ENCODE measurements at places on chromosomes 12 and 14. TPM values are rescaled to one million over a fixed set of nuclear protein-coding genes. Genes with fewer than 3 reads are reported as not detected.

SOAT2 gene
- 0.56 TPM for total RNA-seq

ASPG gene
- 0.09 TPM for total RNA-seq

- DNase-seq: no peak
Observed at GRCh38 chr14:77843195-77843594, 43.3 kb downstream of the ADCK1 start.

DNA sequence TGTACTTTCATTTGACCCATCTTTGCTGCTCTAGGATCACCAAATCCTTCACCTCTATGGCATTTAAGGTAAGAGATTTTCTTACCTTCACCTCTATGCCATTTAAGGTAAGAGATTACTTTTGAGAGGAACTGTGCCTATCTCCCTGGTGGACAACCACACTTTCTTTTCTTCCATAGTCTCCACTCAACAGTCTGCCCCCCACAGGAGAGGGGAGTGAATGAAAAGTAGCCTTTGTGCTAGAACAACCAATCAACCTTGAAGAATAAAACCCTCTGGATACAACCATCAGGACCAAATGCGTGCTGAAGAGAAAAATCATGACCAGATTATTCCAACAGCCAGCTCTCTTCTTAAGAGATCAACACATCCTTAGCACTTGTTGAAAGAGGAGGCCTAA is 258.6 kb upstream of the TMPO start:
- no peak for DNase-seq

GRCh38 chr14:93086441-93087055 is 29.2 kb downstream of the ITPK1 start:
- DNase-seq: no peak

DNA sequence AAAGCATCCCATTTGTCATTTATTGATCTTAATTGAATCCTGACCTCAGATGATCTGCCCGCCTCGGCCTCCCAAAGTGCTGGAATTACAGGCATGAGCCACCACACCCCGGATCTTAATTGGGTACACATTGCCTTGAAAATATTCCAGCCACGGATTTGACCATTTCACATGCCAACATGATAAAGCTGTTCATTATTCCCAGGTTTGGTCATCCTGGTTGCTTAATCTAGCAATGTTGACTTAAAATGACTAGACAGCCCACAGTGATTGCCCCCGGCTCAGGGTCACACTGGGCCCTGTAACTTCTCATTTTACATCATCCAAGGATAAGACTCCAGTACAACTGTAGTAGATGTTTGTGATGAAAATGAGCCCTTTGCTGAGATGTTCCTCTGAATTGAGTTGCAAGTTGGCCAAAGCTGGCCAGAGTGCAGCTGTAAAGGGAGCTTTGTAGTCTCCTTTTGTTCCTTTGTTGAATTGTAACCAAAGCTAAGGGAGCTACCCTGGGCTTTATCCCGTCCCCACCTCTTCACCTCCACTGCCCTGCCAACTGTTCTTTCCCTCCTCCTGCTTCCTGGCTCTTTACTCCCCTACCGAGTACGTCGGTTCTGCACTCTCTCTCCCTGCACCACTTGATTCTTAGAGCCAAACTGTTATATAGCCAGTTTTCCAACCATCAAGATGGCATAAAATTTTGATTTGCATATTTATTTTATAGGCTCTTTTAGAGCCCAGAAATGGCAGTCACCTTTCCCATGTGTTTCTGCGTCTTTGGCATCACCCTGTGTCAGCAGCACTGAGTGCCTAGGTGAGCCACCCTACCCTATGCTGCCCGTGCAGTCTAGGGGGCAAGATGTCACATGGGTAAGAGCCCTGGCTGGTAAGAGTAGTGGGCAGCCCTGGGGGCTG is 141.3 kb upstream of the HIF1A start:
- no peak for DNase-seq

GRCh38 chr12:39300799-39301198 is 142.1 kb downstream of the KIF21A start:
- no peak for DNase-seq

DNA sequence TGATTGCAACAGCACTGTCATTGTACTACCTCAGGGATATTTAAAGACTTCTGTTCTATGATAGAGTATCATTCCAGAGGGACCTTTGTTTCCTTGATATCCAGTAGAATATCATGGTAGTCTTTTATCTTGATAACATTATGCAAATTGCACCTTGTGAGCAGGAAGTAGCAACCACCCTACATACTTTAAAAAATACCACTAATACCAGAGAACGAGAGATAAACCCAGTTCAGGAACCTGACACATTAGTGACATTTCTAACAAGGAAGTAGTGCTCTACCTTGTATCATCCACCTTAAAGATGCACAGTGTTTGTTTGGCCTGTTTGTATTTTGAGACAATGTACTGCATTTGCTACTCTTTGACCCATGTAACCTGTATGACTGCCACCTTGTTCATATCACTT is 8.8 kb upstream of the MAP4K5 start:
- DNase-seq: no peak

GRCh38 chr12:19239102-19239501 is 109.6 kb downstream of the PLEKHA5 start:
- no peak for DNase-seq

DNA sequence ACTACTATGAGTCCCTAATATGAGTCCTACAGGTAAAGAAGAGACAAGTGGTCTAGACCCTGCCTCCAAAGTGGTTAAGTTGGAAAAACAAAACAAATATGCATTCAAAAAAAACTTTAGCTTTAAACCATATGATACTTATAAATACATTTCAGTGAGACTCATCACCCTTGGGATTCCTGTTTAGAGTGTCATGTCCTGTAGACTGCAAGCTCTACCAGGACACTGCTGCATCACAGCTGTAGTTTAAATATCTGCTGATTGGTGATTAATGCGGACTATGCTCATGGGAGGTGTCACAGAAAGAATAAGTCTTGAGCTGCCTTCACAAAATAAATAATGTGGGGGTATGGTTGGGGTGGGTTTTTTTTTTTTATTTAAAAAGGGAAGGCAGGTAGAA is 8.8 kb upstream of the LGR5 start:
- DNase-seq: no peak

DNA sequence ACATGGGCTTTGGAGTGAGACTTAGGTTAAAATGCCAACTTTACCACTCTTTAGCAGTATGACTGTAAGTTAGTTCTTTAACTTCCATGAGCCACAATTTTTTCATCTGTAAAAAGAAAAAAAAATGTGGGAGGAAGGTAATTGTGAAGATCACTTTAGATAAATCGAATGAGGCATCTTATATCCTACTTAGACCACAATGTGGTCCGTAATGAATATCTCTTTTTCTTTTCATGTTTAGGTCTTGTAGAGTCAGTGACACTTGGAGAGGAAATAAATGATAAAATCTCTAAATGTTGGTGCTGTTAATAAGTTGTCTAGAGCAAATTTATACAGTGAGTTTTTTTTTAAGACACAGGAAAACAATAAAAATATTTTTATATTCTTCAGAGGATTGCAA is 34.3 kb downstream of the RGS6 start:
- DNase-seq: no peak

DNA sequence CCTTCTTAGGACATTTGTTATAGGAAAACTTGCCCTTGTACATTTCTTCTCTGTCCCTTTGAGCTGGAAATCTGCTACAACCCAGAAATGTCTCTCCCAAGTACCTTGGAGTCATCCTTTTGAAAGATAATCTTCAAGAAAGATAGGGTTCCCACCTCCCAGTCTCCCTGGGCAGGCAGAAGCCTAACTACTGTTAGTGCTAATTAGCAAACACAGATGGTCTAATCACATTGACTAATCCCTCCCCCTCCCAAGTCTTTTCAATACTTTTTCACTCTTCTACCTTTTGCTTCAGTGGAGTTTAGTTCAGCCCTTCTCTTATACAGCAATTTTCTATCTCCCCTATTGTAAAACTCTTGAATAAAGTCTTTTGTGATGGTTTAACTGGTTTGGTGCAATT is 129.8 kb upstream of the PPFIA2 start:
- no peak for DNase-seq

DNA sequence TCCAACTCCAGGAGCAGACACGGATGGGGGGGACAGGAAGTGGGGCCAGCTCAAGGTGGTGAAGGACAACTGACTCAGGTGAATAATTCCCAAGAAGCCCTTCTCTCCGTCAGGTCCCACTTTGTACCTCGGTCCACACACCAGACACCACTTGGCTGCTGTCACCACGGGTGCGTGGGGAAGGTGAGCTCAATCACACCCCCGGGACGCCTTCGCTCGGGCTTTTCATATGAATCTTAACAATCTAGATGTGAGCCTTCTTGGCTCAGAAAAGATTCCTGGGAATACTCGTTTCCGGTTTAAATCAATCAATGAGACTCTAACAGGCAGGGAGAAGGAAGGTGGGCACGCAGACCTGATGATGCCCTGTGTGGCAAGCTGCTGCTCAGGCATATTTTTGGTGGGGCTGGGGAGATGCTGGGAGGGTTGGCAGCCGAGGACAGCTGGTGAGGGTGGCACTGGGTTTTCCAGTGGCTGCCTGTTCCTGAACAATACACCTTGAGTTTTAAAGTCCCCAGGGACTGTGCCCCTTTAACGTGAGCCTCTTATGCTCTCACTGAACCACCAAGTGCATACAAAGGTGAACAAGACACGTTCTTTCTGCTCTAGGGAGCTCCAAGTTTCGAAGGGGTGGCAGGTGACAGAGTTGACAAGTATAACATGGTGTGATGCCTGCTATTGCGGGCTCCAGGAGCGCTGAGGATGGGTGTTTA is 5.1 kb downstream of the TESC start:
- peak; percentile 20 for DNase-seq

- no peak for DNase-seq
Observed at GRCh38 chr14:63843796-63844195, 9.0 kb upstream of the SYNE2 start.

- no peak for DNase-seq
Observed at GRCh38 chr14:68393259-68393658, 399.6 kb downstream of the ZFP36L1 start.

DNA sequence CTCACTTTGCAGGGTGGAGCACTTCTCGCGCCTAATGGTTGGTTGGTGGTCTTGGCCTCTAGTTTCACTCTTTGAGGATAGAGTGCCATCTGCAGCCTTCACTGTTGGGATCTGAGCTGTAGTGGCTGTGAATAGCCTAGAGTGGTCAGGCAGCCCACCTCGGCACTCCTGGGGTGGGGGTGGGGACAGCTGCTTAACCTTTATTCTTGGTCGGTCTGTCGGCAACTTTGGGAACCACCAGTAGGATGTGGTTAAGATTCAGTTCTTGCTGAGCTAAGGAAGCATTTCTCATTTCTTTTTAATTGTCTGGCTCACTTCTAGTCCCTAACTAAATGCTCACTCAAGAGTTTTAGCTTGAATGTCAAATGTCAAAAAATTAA is 21.1 kb downstream of the TMBIM6 start:
- DNase-seq: no peak

DNA sequence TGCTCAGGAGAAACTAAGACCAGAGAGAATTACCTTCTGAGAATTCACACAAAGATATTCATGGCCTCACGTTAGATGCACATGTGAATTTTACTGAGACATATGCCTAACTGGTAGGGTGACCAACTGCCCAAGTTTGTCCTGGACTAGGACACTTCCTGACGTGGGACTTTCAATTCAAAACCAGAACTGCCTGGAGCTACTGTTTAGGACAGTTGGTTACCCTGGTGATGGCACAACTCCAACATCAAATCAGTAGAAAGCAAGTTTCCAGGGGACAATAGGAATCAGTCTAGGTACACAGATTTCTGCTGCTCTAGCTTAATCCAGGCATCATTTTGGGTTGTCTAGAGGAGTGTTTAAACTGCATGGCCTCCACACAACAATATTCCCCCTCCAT is 178.7 kb downstream of the GXYLT1 start:
- no peak for DNase-seq

PROX2 gene
- not detected for total RNA-seq

PLEK2 gene
- total RNA-seq: 2.1 TPM

- DNase-seq: no peak
Observed at GRCh38 chr12:31728289-31728916, 418 bp downstream of the AMN1 start.

DNA sequence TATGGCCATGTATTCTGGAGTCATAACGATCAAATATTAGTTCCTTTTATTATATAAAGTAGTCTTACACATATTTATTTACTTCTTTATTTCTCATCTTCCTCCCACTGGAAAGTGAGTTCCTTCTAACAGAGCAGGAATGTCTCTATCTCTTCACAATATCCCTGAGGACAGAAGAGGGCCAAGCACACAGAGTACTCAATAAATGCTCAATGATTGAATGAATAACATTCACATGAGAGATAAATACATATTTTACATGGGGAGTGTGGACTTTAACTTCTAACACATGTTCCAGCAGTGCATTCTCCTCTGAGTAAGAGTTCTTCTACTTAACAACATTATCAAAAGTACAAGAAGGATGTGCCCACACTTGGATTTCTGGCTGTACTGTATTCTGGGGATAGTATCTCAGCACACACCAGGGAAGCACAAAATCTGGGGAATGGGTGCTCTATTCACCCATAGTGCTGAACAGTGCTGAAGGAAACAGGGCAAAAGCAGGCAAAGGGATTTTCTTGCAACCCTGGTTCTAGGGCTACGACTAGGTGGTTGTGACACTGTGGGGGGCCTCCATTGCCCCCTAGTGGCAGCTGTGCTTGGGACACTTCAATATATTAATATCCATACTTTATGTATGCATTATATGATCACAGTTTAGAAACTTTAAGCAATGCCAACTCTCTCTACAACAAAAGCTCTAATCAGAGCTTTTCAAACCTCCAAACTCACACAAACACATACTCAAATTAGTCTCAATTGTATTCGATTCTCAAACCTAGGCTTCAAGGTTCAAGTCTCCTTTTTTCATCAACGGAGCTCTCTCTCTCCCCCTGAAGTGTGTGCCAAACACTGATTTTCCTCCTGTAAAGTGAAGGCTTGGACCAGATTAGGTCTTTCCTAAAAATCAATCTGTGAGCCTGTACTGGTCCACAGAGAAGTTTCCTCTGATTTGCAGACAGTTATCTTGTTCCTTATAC is 115.5 kb downstream of the SLC2A13 start:
- peak; percentile 78 for DNase-seq

ASIC1 gene
- total RNA-seq: 1.3 TPM

- no peak for DNase-seq
Observed at GRCh38 chr14:75881994-75882393, 99.8 kb downstream of the TGFB3 start.

RNASE7 gene
- not detected for total RNA-seq

DNA sequence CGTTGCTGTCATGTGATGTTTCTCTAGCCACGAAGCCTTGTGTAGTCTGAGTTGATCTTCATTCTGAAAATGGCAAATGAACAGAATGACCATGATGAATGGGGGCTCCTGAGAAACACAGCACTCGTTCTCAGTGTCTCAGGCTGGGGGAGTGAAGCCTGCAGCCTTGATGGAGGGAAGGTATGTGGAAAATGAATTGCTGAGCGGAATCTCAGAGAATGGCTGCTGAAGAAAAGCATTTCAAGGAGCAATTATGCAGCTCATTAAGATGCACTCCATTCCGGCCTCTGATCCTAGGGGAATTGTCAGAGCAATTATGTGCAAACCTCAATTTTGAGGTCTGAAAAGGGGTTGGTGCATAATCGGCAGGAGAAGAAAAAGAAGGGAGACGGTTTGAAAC is 167.1 kb downstream of the CHST11 start:
- no peak for DNase-seq
